ENCODE measurements at places on chromosomes 13 and 19.

GRCh38 chr19:34171539-34171876 is 796 bp upstream of the LSM14A start:
- DNase-seq, result peak; percentile 49

- no peak for DNase-seq
These were observed 8.1 kb downstream of the ERCC2 start for GRCh38 chr19:45362291-45362690.

- no peak for DNase-seq
These were observed 31.5 kb downstream of the ABCC4 start for GRCh38 chr13:95269756-95270155.

GRCh38 chr19:43532571-43532961 is 422 bp upstream of the ZNF575 start:
- DNase-seq, result no peak

GRCh38 chr13:23612731-23613130 is 42.5 kb downstream of the TNFRSF19 start:
- no peak for DNase-seq

GRCh38 chr13:26200811-26201210 is 21.3 kb downstream of the RNF6 start:
- DNase-seq, result no peak

GRCh38 chr13:46121033-46121432 is 16.2 kb upstream of the CPB2 start:
- no peak for DNase-seq

DNA sequence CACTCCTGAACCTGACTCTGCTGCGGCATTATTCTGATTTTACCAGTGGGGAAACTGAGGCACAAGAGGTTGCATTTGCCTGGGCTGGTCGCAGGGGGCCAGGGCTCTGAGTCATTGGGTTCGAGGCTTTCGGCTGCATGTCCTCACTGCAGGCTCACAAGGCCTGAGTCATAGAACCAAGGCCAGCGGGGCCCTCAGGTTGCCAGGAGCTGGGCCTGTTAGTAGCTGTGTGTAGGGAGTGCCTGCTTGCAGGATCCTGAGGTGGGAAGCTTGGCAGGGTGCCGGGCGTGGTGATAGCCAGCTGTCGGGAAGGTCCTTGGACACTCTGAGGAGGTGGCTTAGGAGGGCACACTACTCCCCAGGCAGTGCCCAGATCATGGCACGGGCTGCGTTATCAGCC is 21.6 kb upstream of the F2RL3 start:
- DNase-seq, result no peak

DNA sequence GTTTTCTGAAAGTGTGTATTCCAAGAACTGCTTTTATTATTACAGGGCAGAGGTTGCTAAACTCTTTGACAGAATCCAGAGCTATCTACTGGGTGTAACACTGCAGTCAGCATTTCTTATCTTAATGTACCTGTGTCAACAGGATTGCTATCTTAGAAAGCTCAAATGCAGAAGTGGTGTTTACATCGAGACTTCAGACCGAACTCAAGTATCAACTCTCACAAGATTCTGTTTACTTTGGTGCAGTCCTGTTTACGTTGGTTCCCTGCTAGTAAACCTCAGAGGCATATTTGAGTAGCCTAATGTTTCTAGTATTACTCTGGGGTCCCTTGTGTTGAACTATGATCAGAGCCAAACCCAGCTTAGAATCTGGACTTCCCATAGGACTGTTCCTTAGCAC is 20.5 kb downstream of the SLC15A1 start:
- DNase-seq, result no peak

- DNase-seq, result no peak
These were observed 572.7 kb downstream of the FGF9 start for GRCh38 chr13:22243469-22244163.

GRCh38 chr19:32902448-32902847 is 32.9 kb upstream of the SLC7A9 start:
- DNase-seq, result no peak

DNA sequence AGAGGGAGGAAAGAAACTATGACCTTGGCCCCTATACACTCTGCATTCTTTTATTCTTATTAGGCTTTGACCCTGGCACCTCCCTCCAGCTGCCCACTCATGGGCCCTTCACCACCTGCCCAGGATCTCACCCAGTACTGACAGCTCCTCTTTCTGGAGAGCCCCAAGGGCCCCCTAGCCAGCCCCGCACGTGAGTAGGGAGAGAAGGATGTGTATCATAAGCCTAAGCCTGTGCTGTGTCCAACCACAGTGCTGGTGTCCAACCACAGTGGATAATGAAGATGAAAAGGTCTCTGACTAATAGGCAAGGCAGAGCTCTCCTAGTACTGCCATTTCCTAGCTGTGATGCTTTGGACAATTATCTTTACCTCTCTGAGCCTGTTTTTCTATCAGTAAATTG is 4.2 kb downstream of the DMRTC2 start:
- no peak for DNase-seq

GRCh38 chr19:50897612-50898011 is 13.6 kb downstream of the KLK4 start:
- DNase-seq, result no peak

DNA sequence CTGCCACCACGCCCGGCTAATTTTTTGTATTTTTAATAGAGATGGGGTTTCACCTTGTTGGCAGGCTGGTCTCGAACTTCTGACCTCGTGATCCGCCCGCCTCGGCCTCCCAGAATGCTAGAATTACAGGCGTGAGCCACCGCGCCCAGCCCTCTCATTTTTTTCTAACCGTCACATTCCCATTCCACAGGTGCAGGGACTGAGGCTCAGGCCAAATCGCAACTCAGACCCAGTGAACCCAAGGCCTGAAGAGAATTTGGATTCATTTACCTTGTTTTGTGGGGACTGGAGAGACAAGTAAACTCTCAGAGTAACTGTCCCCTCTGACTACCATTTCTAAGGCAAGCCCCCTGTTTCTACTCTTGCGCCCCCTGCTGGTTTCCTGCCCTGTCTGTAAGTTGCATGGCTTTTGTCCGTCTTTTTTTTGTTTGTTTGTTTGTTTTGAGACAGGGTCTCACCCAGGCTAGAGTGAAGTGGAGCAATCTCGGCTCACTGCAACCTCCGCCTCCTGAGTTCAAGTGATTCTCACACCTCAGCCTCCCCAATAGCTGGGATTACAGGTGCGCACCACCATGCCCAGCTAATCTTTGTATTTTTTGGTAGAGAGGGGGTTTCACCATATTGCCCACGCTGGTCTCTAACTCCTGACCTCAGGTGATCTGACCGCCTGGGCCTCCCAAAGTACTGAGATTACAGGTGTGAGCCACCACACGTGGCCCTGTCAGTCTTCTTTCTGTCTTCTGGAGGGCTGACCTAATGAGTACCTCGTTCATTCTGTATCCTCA is 2.3 kb upstream of the STRN4 start:
- no peak for DNase-seq

GRCh38 chr19:52748336-52748950 is 13.6 kb upstream of the ZNF611 start:
- no peak for DNase-seq

GRCh38 chr19:46493236-46494145 is 2.2 kb downstream of the PNMA8B start:
- DNase-seq, result peak; percentile 47

GRCh38 chr13:108083056-108083455 is 132.3 kb downstream of the LIG4 start:
- no peak for DNase-seq

DNA sequence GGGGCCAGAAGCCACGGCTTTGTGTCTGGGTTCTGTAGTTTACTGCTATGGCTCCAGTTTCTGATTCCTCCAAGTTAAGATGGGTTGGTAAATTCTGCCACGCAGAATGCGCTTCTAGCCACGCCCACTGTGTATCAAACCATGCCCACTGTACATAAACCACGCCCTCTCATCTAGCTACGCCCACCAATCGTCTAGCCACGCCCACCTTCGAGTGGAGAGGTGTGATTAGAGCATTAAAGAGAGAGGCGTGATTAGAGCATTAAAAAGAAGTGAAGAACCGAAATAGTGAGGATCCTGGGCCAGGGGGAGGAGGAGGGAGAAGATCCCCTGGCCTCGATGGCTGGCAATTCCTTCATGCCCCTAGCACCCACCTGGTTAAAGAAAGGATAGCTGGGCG is 43.7 kb upstream of the ADGRE5 start:
- DNase-seq, result no peak

GRCh38 chr19:35704218-35704617 is at the start of gene ZBTB32:
Gene ZBTB32 (plus strand): TSS chr19:35704558. CDS start chr19:35714627, 10,069 bp downstream.
- no peak for DNase-seq

DNA sequence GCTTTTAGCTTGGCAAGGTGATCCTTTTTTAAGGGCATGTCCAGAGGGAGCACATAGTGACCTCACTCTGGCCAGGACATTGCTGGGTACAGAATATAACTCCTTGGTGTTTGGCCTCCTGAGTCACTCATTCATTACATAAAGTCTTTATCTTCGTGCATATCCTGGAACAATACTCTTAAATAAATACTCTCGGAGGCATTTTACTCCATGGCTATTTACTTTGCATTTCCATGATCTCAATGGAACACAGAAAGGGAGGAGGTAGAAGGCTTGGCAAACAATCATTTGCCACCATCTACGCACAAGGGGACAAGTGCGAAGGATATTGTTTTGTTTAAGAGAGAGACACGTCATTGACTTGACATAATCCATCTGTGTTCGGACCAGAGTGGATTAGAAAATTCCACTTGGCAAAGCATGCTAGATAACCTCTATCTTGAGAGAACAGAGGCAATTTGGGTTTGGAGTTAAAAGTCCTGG is 210.0 kb downstream of the IRS2 start:
- DNase-seq, result no peak

DNA sequence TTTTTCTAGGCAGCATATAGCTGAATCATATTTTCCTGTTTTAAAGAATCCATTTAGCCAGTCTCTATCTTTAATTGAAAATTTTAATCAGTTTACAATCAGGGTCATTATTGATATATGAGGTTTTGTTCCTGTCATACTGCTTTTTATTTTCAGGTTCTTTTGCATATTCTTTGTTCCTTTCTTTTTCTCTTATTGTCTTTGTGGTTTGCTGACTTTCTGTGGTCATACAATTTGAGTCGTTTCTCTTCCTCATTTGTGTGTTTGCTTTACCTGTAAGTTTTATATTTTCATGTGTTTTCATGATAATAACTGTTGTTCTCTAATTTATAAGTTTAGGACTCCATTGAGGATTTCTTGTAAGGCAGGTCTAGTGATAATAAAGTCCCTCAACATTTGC is 812.6 kb downstream of the DACH1 start:
- DNase-seq, result no peak

- no peak for DNase-seq
These were observed 2.8 kb downstream of the TNNT1 start for GRCh38 chr19:55146078-55146704.

GRCh38 chr19:39969266-39969665 is 1.7 kb upstream of the PSMC4 start:
- no peak for DNase-seq

DNA sequence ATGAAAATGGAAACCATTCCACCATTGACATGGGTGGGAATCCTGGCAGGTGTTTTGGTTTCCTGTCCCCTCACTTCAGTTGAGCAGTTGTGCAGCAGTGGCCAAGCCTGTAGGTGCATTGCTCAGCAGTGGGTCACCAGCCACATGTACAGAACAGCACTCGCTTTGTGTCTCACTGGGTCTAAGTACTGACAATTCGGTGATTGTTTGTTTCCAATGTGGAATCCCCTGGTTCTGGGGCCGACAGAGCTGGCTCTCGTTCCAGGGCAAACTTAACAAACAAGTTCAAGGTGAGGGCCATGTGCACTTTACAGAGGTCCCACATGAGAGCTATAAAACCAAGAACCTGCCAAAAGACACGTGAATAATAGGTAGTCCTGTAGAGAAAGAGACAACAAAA is 54.1 kb upstream of the SPATA13 start:
- no peak for DNase-seq

- no peak for DNase-seq
These were observed 122.5 kb downstream of the STK24 start for GRCh38 chr13:98454389-98454881.

DNA sequence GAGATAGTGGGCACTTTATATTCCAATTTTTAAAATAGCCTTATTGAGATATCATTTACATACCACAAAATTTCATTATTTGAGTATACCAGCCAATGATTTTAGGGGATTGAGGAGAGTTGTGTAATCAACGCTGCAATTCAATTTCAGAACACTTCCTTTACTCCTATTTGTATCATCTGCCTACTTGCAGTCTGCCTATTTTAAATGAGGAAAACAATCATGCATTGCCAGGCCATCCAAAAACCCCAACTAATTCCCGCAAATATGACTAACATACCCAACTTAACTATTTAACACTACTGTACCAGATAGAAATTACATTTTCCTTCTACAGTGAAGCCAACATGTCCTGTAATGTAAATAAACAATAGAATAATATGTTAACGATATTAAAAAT is 26.7 kb downstream of the CAB39L start:
- DNase-seq, result no peak

GRCh38 chr19:31329819-31330218 is 19.4 kb downstream of the TSHZ3 start:
- DNase-seq, result no peak

DNA sequence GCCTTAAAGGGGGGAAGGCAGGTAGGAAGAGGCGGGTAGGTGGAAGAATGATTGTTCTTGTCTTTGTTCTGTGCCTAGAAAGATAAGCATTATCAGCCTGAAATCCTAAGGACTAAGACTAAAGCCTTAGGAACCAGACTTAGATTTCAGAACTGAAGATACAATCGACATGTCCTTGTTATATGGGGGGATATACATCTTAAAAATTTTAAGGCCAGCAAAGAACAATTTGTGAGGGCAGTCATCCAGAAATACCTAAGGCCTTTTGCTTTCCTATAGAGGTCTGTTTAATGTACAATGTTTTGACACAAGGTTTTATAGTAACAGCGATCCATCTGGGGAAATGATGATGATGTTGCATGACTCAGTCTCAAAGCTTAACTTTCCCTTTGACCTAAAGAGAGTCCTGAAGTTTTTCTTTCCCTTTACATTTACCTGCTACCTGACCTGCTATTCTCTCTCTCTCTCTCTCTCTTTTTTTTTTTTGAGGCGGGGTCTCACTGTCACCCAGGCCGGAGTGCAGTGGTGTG is 20.2 kb upstream of the CEACAM6 start:
- no peak for DNase-seq

DNA sequence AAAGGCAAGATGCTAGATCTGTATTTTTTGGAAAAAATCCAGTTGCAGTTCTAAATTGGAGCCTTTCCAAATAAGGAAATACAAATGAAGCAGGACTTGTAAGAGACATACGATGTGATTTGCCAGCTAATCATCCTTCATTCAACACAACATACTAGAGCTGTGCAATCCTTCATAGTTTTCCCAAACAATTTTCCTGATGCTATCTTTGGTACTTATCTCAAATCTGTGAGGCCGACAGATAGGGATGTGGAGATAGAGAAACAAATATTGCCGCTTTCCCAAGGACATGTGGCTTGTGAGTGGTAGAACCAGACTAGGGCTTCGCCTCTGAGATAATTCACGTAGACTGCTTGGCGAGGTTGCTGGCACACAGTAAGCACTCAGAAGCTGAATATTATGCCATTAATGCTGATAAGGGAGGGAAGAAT is 176.6 kb downstream of the LMO7 start:
- DNase-seq, result no peak

DNA sequence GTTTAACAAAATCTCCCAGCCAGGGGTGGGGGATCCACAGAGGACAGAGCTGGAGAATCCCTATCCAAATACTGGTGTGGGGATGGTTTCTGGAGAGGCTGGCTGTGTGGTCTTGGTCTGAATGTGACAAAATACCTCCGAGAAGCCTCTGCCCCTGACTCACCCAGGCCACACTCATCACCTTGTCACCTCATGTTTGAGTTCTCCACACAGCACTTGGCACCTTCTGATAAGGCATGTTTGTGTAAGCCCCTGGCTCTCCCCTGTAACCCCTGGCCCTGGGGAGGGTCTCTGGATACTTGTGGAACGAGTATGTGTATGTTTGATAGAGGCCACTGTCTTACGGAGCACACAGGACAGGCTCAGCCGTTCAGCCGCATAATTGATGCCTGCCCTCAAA is 14.7 kb downstream of the TECR start:
- peak; percentile 15 for DNase-seq

All from frontal cortex (tissue), 4 donors.